Activated CD8-positive, alpha-beta T cell treated with anti-CD3 and anti-CD28 coated beads for 36 hours (primary cell): ENCODE measurements at places on chromosomes 11 and 22. TPM values are rescaled to one million over a fixed set of nuclear protein-coding genes. Genes with fewer than 3 reads are reported as not detected.

Gene KLHL35
- 0.16 TPM for total RNA-seq

DNA sequence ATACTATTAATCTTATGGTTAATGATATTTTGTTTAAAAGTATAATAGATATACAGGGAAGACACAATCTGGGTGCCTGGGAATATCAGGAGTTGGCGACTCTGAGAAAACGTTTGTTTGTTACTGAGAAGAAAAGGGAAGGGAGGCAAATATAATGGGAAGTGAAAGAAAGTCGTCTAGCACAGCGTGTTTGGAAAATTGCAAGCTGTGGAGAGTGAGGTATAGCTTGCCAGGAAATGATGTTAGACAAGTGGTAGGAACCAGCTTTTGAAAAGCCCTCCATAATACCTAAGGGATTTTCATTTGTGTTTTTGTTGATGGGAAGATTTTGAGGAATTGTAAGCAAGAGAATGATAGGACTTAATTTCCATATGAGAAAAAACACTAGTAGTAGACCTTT lies 322.2 kb downstream of the LUZP2 start:
- no peak for DNase-seq

Gene GRM5
- not detected for total RNA-seq

GRCh38 chr11:120974965-120975364 lies 48.9 kb upstream of the TBCEL start:
- no peak for DNase-seq
